ENCODE measurements at places on chromosomes 1 and 21. TPM values are rescaled to one million over a fixed set of nuclear protein-coding genes. Genes with fewer than 3 reads are reported as not detected.
A peak's percentile ranks its signal among the peaks of the same experiment; 100 is the strongest.

DNA sequence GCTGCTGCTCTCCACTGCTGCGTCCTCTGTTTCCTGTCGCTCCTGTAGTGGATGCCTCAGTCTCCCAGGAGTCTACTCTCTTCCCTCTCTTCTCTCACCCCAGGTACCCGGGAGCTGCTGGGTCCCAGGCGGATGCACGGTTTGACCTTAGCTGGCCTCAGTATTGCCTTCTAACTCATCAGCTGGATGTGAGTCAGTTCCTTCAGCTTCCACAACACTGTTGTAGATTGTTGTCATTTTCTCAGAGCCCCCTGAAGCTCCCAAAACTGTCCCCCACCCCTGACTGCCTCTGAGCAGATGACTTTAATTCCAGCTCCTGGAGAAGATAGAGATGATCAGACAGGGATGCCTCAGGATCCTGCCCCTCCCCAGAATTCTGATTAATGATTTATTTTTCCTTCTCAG, 7.2 kb downstream of the CNIH3 start:
- no peak overlapping the region for H3K4me3 ChIP-seq
- no peak for DNase-seq
- H3K27me3 ChIP-seq = no peaks in the 10 kb centered on the region
- H3K4me1 ChIP-seq = no peaks in the 10 kb centered on the region
- H3K36me3 ChIP-seq = no peaks in the 10 kb centered on the region

- H3K27ac ChIP-seq = peak overlapping the region; percentile 50
- no peak overlapping the region for H3K4me3 ChIP-seq
- peak; percentile 80 for DNase-seq
Observed at GRCh38 chr1:39214021-39214713, 9.7 kb downstream of the MACF1 start.

GRCh38 chr1:194047206-194047605, 860.8 kb upstream of the B3GALT2 start:
- H3K27me3 ChIP-seq = no peaks in the 10 kb centered on the region
- H3K27ac ChIP-seq = no peak overlapping the region
- no peaks in the 10 kb centered on the region for H3K4me1 ChIP-seq
- no peak for DNase-seq

- peak within 1 kb of the TSS; percentile 98 for H3K27ac ChIP-seq
- peak; percentile 92 for DNase-seq
- H3K4me1 ChIP-seq = peaks cover 30% of the 10 kb centered on the region
- H3K4me3 ChIP-seq = peak within 1 kb of the TSS; percentile 99
Observed at GRCh38 chr1:155562581-155563376, at the start of gene ASH1L. Gene ASH1L, minus strand, starts transcription at chr1:155562803. Its CDS starts 41,284 bp downstream, at chr1:155521519.

PTPN22 gene
- 2.6 TPM for total RNA-seq

DNA sequence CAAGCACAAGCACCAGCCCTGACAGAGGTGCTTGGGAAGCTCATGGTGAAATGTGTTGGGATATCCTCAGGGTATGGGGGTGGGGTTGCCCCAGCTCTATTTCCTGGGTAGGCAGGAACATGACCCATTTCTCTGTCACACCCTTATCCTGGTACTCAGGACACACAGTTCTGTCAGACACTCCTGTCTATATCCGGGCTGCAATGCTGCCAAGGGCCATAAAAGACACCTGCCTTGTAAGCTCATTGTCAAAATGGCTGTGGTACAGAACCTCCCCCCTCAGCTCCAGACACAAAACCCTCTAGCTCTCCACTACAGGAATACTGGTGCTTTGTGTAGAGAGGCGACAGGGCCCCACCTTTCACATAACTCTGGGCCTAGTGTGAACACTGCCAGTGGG, 636.7 kb downstream of the PLA2G4A start:
- no peak overlapping the region for H3K27ac ChIP-seq
- no peak for DNase-seq
- no peak overlapping the region for H3K4me3 ChIP-seq
- H3K4me1 ChIP-seq = no peaks in the 10 kb centered on the region

FOXO6 gene
- 4.2 TPM for total RNA-seq

GRCh38 chr1:214362188-214362882, 81.4 kb downstream of the SMYD2 start:
- no peak overlapping the region for H3K4me3 ChIP-seq
- H3K4me1 ChIP-seq = peaks cover 12% of the 10 kb centered on the region
- no peak for DNase-seq
- no peaks in the 10 kb centered on the region for H3K27me3 ChIP-seq
- H3K27ac ChIP-seq = peak overlapping the region; percentile 41
- H3K36me3 ChIP-seq = peaks cover 11% of the 10 kb centered on the region

DNA sequence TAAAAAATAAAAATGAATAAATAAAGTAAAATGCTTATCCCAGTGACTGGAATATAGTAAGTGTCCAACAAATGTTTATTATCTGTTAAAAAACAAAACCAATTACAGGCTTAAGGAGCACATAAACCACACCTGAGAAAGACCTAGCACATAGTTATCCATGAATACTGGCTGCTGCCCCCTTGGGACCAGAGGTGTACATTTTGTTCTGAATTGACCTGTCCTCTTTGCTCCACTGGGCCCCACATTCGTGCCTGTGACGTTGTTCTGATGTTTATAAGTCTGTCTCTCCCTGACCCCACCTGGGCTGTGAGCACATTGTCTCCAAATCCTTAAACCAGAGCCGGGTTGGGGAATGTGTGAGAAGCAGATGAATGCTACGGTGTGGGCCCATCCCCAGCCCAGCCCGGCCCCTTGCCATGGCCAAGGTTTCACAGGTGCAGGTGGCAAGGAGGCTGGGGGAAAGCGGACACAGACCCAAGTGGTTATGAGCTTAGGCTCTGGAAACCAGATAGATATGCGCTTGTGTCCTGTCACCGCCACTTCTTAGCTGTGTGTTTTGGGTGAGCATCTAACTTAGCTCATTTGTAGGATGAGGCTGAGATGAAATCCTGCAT, 29.1 kb downstream of the OPRD1 start:
- no peaks in the 10 kb centered on the region for H3K4me1 ChIP-seq
- no peak overlapping the region for H3K27ac ChIP-seq
- DNase-seq = no peak
- H3K4me3 ChIP-seq = no peak overlapping the region
- H3K36me3 ChIP-seq = no peaks in the 10 kb centered on the region

RCC1 gene
- 15.9 TPM for total RNA-seq

GRCh38 chr1:244200596-244200995, 149.5 kb downstream of the ZBTB18 start:
- no peaks in the 10 kb centered on the region for H3K4me1 ChIP-seq
- no peaks in the 10 kb centered on the region for H3K36me3 ChIP-seq
- no peak for DNase-seq
- no peak overlapping the region for H3K27ac ChIP-seq

DNA sequence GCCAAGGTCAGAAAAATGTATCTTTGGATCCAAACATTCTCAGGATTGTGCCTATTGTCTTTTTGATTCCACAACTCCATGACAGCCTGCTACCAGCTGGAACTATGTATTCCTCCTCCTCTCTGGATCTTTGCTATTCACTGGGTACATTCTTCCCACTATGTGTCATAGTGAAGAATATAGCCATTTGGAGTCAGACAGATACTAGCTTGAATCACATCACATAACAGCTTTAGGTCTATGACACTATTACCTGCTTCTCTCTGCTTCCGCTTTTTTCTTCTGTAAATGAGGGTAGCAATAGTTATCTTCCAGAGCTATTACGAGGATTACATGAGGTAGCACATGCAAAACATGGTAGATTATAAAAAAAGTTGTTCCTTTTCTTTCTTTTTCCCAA, 5.4 kb upstream of the EXO1 start:
- H3K27ac ChIP-seq = no peak overlapping the region
- no peak overlapping the region for H3K4me3 ChIP-seq
- no peaks in the 10 kb centered on the region for H3K36me3 ChIP-seq
- H3K4me1 ChIP-seq = peaks cover 4% of the 10 kb centered on the region
- H3K27me3 ChIP-seq = no peaks in the 10 kb centered on the region
- DNase-seq = no peak

GRCh38 chr21:46472246-46472645, 13.6 kb downstream of the DIP2A start:
- H3K36me3 ChIP-seq = no peaks in the 10 kb centered on the region
- peak; percentile 13 for DNase-seq
- H3K27ac ChIP-seq = no peak overlapping the region
- peaks cover 5% of the 10 kb centered on the region for H3K4me1 ChIP-seq
- H3K27me3 ChIP-seq = no peaks in the 10 kb centered on the region

RHCE gene
- total RNA-seq = not detected

GRIK3 gene
- total RNA-seq = 0.15 TPM

DNA sequence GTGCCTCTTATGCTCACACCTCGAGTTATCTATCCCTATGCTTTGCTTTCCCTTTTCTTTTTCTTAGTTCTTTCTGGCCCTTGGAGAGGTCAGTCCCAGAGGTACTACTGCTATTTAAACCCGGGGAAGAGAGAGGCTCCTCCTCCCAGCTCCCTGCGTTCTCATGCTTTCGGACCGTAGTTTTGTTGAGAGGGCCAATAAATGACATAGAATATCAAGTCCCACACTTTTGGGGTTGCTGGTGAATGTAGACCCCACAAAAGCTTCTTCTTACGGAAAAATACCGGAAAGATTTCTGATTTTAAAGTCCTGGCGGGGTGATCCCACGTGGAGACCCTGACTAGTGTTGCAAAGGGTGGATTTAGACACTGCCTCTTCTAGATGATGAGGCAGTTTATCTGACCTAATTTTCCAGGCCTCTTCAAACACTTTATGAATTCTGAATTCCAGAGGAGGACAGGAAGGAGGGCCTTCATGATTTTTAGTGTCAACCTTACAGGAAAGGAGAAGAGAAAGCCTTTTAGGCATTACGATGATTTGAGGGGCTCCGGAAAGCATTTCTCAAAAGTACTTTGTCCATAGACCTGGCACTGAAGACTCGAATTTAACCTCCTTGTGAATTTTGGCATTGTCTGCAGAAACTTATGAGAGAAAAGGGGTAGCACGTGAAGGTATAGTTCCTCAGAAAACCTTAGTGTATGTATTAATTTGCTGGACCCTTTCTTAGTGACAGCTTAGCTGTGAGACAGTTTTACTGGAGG, 694 bp downstream of the TMEM167B start:
- peak; percentile 33 for DNase-seq
- H3K27ac ChIP-seq = peak overlapping the region; percentile 97
- H3K27me3 ChIP-seq = no peaks in the 10 kb centered on the region
- peaks cover 27% of the 10 kb centered on the region for H3K4me1 ChIP-seq

ATP6V1G3 gene
- total RNA-seq = not detected
